Activated T-cell treated with anti-CD3 and anti-CD28 coated beads, Interleukin-2, amount 50 U/mL, for 48 hours (primary cell): ENCODE measurements at places on chromosomes 12 and 14.

DNA sequence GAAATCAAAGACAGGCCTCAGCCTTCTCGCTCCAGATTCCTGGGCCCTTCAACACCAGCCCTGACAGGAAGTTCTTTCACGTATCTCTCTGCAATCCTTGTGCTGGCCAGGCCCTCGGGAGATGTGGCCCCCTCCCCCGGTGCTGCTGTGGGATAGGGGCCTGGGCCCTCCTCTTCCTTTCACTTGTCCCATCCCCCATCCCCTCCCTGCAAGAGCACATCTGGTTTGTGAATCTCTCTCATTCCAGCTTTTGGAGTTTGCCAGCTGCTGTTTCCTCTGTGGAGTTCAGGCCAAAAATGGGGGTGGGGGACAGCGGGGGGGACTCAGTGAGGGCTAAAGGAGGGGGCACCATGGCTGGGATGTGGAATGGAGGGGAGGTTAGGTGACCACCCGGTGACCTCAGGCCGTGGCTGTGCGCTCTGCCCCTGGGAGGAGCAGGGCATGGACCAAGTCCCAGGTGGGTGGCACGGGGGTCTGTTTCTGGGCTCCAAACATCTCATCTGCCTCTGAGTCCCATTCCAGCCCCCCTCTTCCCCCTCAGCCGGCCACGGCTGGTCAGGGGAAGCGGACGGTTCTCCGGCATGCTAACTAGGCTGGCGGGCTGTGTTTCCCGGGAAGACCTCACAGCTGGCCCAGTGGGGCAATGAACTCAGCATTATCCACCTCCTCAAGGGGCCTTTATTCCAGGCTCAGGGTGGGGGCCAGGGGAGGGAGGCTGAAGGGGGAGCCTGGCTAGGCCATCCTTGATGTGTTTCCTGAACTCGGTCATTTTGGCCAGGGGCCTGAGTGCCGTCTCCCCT is 7.4 kb downstream of the LRP1 start:
- DNase-seq, result no peak

GRCh38 chr12:69579029-69579428 is 6.2 kb upstream of the CCT2 start:
- DNase-seq, result no peak

DNA sequence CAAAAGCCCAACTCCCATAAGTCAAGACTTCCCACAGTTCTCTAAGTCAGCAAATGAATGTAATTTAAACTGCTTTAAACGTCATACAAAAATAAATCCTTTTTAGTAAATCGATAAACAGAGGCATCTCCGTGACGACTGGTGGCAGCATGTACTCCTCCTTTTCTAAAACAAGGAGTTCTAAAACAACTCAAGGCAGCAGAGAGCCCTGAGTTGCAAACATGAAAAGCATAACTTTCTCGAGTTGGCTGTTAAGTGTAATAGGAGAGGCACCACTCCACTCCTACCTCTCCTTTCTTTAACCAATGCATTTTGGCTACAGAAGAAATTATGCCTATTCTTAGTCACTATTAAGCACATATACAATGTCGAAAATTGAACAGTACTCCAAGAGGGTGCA is 22.0 kb downstream of the LTBR start:
- no peak for DNase-seq

DNA sequence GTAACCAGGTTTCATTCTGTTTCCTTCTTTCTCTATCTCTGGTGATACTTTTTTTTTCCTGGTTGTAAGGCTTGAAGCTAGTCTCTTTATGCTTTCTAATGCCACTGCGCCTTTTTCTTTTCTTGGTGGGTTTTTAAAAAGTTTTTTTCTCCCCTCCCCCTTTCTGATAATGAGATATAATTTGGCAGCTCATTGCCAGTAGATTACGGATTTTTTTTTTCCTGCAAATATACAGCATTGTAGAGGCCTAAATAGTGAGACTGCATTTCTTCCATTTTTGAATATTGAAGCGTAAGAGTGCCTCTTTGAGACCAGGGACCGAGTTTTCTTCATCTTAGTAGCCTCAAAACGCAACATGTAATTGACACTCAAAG is 1.1 kb downstream of the PAPOLA start:
- no peak for DNase-seq

GRCh38 chr12:52965337-52965731 is 16.4 kb downstream of the KRT18 start:
- no peak for DNase-seq

GRCh38 chr14:47658041-47658440 is 17.4 kb downstream of the MDGA2 start:
- DNase-seq, result no peak

DNA sequence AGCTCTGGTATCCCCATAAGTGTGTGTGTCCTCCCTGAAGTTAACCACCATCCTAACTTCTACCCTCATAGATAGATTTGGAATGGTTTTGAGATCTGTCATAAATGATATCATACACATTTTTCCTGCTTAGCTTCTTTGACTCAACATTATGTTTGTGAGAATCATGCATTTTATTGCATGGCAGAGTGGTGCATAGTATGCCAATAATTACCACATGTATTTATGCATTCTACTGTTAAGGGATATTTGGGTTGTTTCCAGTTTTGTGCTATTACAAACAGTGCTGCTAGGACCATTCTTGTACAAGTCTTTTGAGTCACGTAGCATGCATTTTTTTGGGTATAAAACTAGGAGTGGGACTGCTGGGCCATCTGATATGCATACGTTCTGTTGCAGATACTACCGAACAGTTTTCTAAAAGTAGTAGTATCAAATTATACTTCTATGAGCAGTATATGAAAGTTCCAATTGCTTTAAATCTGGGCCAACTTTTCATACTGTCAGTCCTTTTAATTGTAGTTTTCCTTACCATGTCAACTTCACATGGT is 13.4 kb downstream of the GRIP1 start:
- DNase-seq, result no peak

DNA sequence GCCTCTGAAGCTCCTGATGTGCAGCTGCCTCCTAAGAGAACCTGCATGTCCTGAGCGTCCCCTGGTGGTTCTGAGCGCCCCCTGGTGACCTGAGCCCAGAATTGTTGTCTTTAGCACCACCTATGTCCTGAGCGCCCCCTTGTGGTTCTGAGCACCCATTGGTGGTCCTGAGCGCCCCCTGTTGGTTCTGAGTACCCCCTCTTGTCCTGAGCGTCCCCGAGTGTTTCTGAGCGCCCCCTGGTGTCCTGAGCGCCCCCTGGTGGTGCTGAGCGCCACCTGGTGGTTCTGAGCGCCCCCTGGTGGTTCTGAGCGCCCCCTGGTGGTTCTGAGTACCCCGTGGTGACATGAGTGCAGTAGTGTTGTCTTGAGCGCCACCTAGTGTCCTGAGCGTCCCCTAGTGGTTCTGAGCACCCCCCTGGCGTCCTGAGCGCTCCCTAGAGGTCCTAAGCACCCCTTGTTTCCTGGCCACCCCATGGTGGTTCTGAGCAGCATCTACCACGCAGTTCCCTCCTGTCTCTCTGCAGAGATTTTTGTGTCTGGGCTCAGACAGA is 782.5 kb downstream of the TMEM121 start:
- DNase-seq, result peak; percentile 99

- no peak for DNase-seq
These were observed 111.0 kb downstream of the SLC8A3 start for GRCh38 chr14:70077720-70078119.

- no peak for DNase-seq
These were observed 30.9 kb downstream of the LRTM2 start for GRCh38 chr12:1851151-1851701.

DNA sequence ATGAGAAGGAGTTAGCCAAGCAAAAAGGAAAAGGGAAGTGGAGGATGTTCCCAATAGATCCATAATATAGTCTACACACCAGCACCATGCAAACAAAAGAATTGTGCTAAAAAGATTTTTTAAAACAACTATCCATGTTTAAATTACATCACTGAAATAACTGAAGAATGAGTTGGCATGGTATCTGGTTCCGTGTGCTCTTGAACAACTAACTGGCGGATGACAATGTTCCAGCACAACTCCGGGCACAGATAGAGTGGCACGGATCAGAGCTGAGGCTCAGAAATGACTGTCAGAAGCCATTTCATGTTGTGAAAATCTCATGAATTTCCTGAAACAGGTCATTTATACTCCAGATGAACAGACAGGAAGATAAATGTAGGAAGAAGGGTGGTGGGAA is 153.1 kb downstream of the HMGA2 start:
- no peak for DNase-seq

DNA sequence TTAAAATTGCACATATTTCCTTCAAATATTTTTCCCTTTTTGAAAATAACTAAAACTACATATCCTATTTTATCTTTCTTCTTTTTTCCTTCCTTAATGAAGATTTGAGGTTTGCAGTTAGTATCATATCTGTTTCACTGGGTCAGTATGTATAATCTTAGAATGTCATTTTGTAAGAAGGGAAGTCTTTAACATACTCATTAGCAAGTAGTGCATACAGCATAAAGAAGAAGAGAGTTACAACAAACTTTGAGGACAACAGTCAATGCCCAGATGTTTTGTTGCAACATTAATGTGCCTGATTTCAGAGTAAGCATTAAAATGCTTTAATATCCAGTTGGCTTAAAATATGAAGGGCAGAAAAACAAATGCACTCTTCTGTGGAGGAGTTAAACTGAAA is 176.9 kb upstream of the FBXO33 start:
- DNase-seq, result no peak

- DNase-seq, result no peak
These were observed 138.8 kb upstream of the HMGA2 start for GRCh38 chr12:65685514-65685913.

- DNase-seq, result no peak
These were observed 104.0 kb upstream of the BCAT1 start for GRCh38 chr12:25052914-25053211.

DNA sequence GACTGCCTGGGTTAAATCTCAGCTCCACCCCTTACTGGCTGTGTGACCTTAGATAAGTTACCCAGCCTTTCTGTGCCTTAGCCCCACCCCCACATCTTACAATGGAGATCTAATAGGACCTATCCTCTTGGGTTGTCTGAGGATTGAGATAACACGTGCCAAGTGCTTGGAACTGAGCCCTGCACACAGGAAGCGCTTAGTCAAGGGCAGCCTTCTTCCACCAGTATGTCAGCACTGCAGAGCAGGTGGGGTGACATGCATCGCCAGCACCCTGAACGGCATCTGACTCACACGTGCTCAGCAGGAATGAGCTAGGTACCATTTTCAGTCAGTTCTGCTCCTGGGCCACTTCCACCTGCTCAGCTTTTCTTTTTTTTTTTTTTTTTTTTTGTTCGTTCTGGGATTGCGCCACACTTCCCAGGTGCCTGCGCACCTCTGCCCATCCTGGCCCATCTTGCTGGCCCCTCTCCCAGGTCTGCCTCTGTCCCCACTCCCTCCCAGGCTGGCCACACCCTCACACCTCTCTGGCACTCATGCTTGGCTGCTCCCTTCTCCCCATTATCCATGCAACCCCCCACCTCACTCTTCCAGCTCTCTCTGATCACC is 19.6 kb downstream of the LGMN start:
- DNase-seq, result peak; percentile 74

DNA sequence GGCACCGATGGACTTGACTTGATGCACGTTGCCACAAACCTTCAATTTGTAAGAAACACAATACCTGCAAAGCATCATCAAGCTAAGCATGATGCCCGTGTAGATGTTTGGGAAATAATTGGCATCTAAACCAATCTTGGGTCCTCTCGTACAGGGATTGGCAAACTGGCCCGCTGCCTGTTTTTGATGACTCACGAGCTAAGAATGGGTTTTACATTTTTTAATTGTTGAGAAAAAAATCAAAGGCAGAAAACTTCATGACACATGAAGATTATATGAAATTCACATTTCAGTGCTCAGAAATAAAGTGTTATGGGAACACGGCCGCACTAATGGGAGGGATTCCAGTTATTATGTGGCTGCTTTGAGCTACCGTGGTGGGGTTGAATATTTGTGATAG is 10.9 kb downstream of the MTA1 start:
- no peak for DNase-seq

GRCh38 chr12:85296362-85296761 is 16.3 kb downstream of the ALX1 start:
- DNase-seq, result no peak

DNA sequence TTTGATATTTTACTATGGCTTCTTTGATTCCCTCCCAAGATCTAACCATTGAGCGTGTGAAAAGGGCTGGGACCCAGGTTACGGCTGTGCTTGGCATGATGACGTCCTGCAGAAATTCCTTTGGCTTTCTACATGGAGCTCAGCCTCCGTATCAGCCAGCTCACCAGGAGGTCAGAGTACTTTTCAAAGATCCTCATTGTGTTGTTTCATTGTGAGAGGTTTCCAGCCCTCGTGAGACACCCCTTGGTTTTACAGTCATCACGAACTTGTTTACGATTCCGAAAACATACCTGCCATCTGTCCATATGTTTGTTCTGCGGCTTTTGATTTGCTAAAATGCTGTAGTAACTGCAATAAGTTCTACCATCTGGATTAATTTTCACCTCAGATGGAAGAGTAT is 453.1 kb downstream of the TMEM121 start:
- no peak for DNase-seq

DNA sequence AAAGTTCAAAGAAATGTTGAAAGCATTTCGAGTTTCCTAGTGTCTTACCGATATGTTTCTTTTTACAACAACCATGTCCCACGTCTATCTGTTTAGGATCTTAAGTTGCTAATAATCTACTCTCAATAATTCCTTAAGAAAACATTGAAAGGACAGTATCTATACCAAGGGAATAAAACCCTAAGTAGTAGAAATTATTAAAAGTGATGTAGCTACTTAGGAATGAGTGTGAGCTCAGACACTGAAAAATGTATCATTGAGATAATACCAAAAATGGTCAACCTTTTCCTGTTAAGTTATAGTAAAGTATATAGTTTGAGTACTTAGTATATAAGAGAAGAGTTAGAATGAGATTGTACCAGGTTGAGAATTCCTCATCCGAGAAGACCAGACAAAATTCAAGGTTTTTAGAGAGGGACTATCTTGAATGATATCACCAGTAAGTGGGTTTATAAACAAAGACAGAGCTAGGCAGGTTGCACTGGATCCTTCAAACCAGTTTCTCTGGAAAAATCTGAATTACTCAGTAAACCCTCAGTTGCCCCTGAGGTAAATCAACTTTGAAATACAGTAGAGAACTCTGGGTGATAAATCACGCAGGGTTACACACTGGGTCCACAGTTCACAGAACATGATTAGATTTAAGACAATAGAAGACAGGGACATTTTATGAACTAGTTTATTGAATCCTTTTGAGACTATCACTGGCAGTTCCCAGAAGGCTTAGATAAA is 96.8 kb downstream of the ERGIC2 start:
- no peak for DNase-seq
